ENCODE measurements at places on chromosomes 1 and 21. TPM values are rescaled to one million over a fixed set of nuclear protein-coding genes. Genes with fewer than 3 reads are reported as not detected.

Gene B3GALT6
- 32.0 TPM for polyA plus RNA-seq

- no peaks in the 10 kb centered on the region for H3K36me3 ChIP-seq
- H3K4me1 ChIP-seq: no peaks in the 10 kb centered on the region
- no peak for DNase-seq
- H3K27me3 ChIP-seq: peaks cover 4% of the 10 kb centered on the region
- H3K27ac ChIP-seq: no peak overlapping the region
These were observed 33.6 kb upstream of the VTCN1 start for GRCh38 chr1:117244306-117244705.

DNA sequence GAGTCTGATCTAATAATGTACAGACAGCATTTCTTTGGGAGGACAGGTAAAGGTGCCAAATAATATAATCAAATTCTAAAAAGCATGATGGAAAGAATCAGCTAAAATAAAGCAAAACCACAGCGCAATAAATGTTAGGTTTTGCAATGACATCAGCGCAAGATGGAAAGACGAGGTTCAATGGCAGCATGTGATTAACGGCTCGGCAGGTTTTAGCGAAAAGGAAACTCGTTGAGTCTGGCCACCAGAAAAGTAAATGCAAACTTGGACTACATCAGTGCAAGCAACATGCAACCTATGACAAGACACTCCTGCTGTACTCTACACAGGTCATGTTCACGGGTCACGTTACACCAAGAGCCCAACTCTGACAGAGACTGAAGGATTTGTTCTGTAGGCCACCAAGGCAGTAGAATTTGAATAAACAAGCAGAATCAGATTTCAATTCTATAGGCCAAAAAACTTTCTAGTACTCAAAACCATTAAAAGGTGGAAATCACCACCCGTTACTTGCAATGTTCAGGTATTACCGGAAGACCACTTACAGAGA lies 4.5 kb downstream of the SIPA1L2 start:
- H3K27ac ChIP-seq: no peak overlapping the region
- no peaks in the 10 kb centered on the region for H3K36me3 ChIP-seq
- H3K4me1 ChIP-seq: no peaks in the 10 kb centered on the region
- H3K27me3 ChIP-seq: peaks cover 9% of the 10 kb centered on the region
- no peak overlapping the region for H3K4me3 ChIP-seq

DNA sequence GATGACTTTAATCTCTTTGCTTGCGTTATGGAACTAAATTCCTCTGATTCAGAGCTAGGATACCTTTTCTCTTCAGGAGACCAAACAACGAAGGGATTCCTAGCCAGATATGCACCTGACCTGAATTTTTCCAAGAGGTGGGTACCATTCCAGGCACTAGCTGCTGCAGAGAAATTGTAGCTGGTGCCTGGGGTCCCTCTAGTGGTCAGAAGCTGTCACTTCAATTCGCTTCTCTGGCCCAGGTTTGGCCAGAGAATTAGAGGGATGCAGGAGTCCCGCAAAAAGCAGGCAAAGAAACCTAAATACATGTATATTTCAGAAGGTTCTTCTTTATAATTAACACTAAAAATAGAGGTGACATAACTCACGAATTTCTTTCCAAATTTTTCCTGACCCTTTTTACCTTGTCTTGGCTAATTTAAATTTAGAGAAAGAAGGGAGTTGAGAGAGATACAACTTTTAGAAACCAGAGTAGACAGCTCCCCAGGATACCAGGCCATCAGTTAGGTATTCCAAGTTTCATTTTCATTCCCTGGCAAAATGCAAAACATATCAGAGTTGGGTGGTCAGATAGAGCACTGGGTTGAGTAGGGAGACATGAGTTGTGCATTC lies 9.6 kb downstream of the ACKR1 start:
- H3K4me1 ChIP-seq: no peaks in the 10 kb centered on the region
- H3K4me3 ChIP-seq: peak overlapping the region; percentile 39
- no peaks in the 10 kb centered on the region for H3K36me3 ChIP-seq
- peak; percentile 65 for DNase-seq
- H3K27me3 ChIP-seq: peaks cover 15% of the 10 kb centered on the region

Gene AMY1B
- not detected for polyA plus RNA-seq

Gene DCLRE1B
- 3.3 TPM for polyA plus RNA-seq

Gene BSDC1
- 65.7 TPM for polyA plus RNA-seq

Gene ETNK2
- 16.1 TPM for polyA plus RNA-seq
